Karpas-422 (cell line): ENCODE measurements at places on chromosomes 12 and 14. TPM values are rescaled to one million over a fixed set of nuclear protein-coding genes. Genes with fewer than 3 reads are reported as not detected.

DNA sequence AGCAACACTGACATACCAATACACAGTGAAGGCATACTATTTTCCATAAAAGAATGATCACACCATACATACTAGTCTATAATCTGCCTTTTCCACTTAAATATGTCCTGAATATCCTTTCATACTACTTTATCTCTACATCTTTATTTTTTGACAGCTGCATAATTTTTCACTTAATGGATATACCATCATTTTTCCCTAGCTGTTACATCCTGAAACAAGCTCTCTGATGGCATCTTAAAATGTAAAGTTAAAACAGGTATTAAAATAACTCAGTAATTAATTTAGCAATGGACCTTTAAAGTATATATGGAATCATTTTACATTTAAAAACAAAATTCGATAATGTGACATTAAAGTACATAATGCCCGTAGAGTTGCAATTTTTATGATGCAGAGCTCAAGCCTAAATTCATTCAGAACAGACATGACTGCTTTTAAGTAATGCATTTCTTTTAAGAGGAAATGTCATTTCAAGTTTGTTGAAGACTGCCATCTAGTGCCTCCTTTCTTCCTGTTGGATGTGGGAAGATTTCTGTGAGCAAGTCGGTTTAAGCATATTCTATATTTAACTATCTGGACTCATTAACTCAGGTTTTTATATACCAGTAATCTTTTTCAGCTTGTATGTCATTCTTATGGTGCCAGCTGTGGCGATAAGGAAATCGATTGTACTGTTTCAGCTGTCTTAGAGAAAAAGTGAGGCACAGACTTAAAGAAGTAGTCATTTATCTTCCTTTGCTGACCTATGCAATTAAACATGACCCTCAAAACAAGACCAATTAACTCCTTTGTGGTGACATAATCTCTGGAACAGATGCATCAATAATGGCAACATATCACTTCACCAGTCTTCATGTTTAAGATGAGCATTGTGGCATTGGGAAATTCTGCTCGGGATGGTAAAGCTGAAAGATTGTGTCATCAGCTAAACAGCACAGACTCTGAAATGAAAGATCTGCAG lies 20.3 kb downstream of the PRICKLE1 start:
- H3K27ac ChIP-seq, result no peak overlapping the region
- H3K4me3 ChIP-seq, result no peak overlapping the region
- peaks cover 3% of the 10 kb centered on the region for H3K4me1 ChIP-seq
- no peaks in the 10 kb centered on the region for H3K36me3 ChIP-seq
- DNase-seq, result peak; percentile 89
- no peaks in the 10 kb centered on the region for H3K27me3 ChIP-seq

The KIF26A gene
- total RNA-seq, result not detected in 2 replicates

GRCh38 chr12:94140556-94140955 lies 7.8 kb upstream of the PLXNC1 start:
- no peak overlapping the region for H3K4me3 ChIP-seq
- no peaks in the 10 kb centered on the region for H3K4me1 ChIP-seq
- H3K36me3 ChIP-seq, result no peaks in the 10 kb centered on the region
- peak; percentile 82 for DNase-seq

DNA sequence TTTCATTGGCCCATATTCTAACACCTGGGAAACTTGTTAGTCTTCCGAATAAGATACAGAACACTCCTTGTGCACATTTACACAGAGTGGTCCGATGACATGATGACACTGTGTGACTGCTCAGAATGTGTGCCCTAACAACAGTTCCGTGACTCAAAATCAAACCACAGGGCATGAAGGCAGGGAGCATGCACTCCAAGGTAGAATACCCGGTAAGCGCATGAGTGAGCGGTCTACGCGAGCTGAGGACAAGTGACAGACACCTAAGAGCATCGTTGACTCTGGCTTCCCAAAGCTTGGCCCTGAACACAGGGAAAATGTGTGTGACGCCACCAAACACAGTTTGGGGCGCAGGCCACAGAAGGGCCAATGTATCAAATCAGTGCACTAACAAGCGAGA lies 18.6 kb downstream of the CLIP1 start:
- no peak overlapping the region for H3K4me3 ChIP-seq
- H3K27me3 ChIP-seq, result no peaks in the 10 kb centered on the region
- H3K27ac ChIP-seq, result no peak overlapping the region
- no peaks in the 10 kb centered on the region for H3K36me3 ChIP-seq
- DNase-seq, result no peak

The SLCO1B1 gene
- not detected in 2 replicates for total RNA-seq

GRCh38 chr14:102616799-102617198 lies 24.4 kb downstream of the RCOR1 start:
- peaks cover 26% of the 10 kb centered on the region for H3K4me1 ChIP-seq
- H3K36me3 ChIP-seq, result 0 out of 2 replicates have a peak, but pooled peaks cover 5% of the 10 kb centered on the region
- no peaks in the 10 kb centered on the region for H3K27me3 ChIP-seq

DNA sequence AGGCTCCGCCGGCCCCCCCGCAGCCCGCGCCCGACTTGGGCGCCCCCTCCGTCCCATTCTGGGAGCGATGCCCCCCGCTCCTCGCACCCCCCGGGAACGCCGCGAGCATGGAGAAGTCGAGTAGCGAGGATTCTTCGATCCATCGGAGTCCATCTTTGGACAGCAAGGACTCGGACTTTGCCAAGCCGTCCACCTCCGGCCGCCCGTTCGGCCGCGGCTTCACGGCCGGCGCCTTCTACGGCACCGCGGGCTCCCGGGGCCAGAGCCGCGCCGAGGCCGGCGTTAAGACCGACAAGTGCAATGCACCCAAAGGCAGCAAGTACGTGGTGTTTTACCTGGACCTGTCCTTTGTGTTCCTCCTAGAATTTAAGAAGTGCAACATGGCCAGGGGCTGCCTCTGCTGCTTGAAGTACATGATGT lies 123.6 kb downstream of the TSPAN9 start:
- no peak overlapping the region for H3K27ac ChIP-seq
- H3K27me3 ChIP-seq, result no peaks in the 10 kb centered on the region
- no peaks in the 10 kb centered on the region for H3K36me3 ChIP-seq
- H3K4me1 ChIP-seq, result no peaks in the 10 kb centered on the region; the same call in 1 of the 2 replicates

DNA sequence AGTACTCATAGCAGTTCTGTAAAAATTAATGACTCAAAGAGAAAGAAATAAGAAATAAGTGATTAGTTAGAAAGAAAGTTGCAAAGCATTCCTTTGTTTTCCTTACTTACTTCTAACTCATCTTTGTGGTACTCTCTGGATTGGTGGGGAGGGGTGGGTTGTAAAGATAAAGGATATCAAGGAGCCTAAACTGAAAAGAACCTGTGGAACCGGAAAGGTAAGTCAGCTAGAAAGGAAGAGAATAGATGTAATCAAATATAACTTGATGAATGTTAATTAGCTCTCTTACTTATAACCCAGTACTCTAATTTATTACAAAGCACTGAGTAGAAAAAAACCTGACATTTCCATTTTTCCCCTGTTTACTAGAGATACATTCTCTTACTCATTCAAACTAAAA lies 37.5 kb upstream of the KRR1 start:
- H3K27me3 ChIP-seq, result no peaks in the 10 kb centered on the region
- H3K4me1 ChIP-seq, result peaks cover 48% of the 10 kb centered on the region
- DNase-seq, result no peak
- no peak overlapping the region for H3K4me3 ChIP-seq
- no peaks in the 10 kb centered on the region for H3K36me3 ChIP-seq

DNA sequence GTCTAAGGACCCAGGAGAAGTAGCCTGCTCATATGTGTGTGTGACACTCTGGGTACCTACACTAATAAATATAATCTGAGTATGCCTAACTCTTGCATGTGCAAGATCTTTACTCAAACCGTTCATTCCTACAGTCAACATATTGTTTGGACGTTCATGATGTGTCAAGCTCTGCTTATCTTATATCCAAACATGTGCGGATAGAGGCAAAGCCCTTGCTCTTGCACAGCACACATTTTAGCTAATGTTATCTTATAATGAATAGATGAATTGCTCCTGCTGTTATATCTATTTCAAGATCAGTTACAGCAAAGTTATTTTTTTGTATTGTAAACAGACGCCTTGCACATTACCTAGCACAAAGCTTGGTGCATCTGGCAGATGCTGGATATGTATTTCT lies 228.4 kb upstream of the FLRT2 start:
- no peaks in the 10 kb centered on the region for H3K27me3 ChIP-seq
- DNase-seq, result no peak

DNA sequence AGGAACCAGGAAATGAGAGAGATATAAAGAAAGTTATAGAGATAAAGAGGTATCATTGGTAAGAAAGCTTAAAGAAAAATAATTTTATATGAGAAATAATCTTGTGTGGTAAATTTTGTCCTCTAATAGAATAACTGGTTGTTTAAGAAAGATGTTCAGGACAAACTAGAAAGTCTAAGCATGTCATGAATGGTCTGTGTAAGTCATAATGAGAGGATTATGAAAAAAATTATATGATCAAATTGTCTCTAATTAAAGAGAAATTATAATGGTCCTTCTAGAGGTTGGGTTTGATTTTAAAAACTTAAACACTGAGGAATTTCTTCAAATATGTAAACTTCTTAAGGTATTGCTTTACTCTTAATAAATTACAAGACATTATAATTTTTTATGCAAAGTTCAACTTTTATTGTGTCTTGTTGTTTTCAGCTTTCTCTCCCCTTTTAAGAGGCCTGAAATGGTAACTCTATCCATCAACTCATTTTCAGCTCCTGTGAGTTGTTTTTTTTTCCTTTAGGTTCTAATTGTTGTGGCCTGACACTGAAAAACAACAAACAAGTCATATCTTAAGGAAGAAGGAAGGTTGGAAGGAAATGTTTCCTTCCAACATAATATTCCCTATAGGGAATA lies 88.2 kb upstream of the CNOT2 start:
- H3K27ac ChIP-seq, result no peak overlapping the region
- no peaks in the 10 kb centered on the region; the same call in 1 of the 2 replicates for H3K36me3 ChIP-seq
- H3K4me1 ChIP-seq, result no peaks in the 10 kb centered on the region
- DNase-seq, result peak; percentile 75

The PPM1H gene
- total RNA-seq, result 0.22 and 0.65 TPM in 2 replicates

- H3K27me3 ChIP-seq, result no peaks in the 10 kb centered on the region
- no peak overlapping the region for H3K27ac ChIP-seq
- H3K4me3 ChIP-seq, result no peak overlapping the region
- H3K4me1 ChIP-seq, result peaks cover 23% of the 10 kb centered on the region
Measured at GRCh38 chr14:95197551-95197950, 40.2 kb upstream of the DICER1 start.

- no peaks in the 10 kb centered on the region for H3K36me3 ChIP-seq
- no peak overlapping the region for H3K27ac ChIP-seq
- H3K4me3 ChIP-seq, result no peak overlapping the region
- no peak for DNase-seq
- no peaks in the 10 kb centered on the region for H3K4me1 ChIP-seq
Measured at GRCh38 chr12:85580562-85581168, 255.5 kb downstream of the RASSF9 start.

GRCh38 chr12:49358483-49359141 lies 8.7 kb upstream of the SPATS2 start:
- peak; percentile 93 for DNase-seq
- no peak overlapping the region for H3K4me3 ChIP-seq
- H3K4me1 ChIP-seq, result peaks cover 19% of the 10 kb centered on the region
